A549 treated with ZK216348 at 1 μM for 4 hours (cell line): ENCODE measurements at places on chromosomes 1 and 21. TPM values are rescaled to one million over a fixed set of nuclear protein-coding genes. Genes with fewer than 3 reads are reported as not detected.

The PRAMEF25 gene
- not detected in 5 replicates for total RNA-seq

The CRYZ gene
- total RNA-seq, result 64.0 to 80.6 TPM (median 65.2 TPM) in 5 replicates

The SPRR2E gene
- total RNA-seq, result not detected in 5 replicates

The HEYL gene
- total RNA-seq, result 2.8 to 3.9 TPM (median 3.5 TPM) in 5 replicates

The GJB5 gene
- 0.16 to 0.28 TPM (median 0.19 TPM) in 3 of 5 replicates, not detected in the others for total RNA-seq
